ENCODE measurements at places on chromosomes 6 and 20. TPM values are rescaled to one million over a fixed set of nuclear protein-coding genes. Genes with fewer than 3 reads are reported as not detected.
A peak's percentile ranks its signal among the peaks of the same experiment; 100 is the strongest.

- DNase-seq: peak; percentile 49
Observed at GRCh38 chr6:1130709-1131108, 181.2 kb upstream of the FOXQ1 start.

- DNase-seq: no peak
Observed at GRCh38 chr6:167761794-167762258, 64.9 kb upstream of the AFDN start.

DNA sequence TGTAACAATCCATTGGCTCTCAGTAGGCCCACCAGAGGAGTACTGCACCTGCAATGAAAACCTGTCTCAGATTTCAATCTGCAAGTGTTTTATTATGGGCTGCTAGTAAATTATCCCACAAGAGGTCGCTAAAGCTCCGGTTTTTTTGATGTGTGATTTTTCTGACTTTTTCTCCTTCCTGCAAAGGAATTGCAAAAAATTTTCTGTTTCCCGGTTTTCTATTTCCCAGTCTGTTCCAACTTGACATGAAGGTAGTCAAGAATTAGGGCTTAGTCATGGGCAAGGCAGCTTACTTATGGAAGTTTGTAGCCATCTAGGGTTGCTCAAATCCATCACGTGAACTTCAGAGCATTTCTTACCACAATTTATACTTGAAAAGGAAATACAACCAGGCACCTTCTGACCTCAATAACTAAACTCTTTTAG, 38.5 kb upstream of the AHI1 start:
- DNase-seq: no peak

DNA sequence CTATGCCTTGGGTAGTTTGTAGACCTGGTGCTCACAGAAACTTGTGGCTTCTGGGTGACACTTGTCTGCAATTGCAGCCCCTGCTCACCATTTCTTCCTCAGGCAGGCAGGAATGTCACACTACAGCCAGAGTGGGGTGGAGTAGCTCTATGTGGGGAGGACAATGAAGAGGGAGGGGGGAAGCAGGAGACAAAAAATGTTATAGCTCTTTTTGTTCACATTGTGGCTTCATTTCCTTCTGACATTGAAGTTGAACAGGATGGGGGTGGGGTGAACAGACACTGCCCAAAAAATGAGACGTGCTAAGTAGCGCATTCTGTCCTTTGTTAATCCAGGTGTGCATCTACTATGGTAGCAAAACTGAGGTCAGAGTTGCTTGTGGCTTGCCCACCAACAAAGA, at the start of gene THEMIS:
THEMIS (minus strand) TSS at position 124 of the 400 bp plus-strand sequence. CDS start 126 bp downstream, outside the sequence.
- DNase-seq: no peak

GRCh38 chr20:12180107-12180661, 262.5 kb downstream of the BTBD3 start:
- no peak for DNase-seq

GRCh38 chr20:59752704-59753460, 148.5 kb downstream of the PHACTR3 start:
- no peak for DNase-seq

DNA sequence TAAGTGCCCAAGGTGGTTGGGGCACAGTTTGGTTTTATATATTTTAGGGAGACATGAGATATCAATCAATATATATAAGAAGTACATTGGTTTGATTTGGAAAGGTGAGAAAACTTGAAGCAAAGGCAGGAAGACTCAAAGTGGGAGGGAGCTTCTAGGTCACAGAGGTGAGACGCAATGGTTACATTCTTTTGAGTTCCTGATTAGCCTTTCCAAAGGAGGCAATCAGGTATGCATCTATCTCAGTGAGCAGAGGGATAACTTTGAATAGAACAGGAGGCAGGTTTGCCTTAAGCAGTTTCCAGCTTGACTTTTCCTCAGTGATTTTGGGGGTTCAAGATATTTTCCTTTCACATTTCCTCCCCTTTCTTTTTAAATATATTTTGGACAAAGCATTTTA, 58.0 kb upstream of the SLC35F1 start:
- DNase-seq: no peak

DNA sequence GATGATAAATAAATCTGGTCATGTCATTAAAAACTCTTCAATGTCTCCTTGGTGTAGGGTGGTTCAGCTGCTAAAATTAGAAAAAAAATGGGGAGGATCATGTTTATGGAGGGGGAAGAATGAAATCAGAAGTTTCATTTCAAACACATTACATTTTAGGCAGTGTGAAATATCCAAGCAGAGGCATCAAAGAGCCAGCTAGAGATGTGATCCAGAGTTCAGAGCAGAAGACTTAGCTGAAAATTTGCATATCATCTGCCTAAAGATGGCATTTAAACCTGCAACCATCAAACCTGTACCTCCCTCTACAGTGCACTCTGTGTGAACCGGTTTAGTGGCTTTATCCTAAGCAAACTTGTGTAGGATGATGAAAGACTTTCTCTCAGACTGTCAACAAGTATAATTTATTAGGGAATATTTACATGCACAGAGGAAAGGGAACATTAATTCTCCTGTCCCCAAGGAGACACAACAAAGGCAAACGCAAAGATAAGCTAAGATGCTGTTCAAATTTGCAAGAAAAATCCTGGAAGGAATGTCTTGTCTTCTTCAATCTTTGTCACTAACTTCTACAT, 84.8 kb upstream of the PLEKHG1 start:
- DNase-seq: no peak

DNA sequence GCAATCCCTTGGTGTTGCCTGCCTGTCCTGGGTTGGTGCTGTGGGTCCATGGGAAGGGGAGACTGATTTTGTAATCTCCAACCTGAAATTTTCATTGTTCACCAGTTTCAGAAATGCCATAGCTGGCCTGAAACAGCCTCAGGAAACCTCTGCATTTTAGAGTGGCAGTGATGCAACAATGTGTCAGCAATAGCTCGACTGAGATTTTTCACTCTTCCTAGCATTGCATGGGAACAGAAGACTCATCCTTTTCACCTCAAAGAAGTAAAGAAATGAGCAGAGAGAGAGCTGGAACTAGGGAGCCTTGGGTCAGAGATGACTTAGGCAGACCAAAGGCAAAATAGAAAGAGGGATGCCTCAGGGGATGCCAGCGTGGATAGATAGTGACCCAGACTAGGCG, 23.7 kb upstream of the TMEM14A start:
- no peak for DNase-seq

CALHM5 gene
- 1.8 TPM for total RNA-seq

ERVFRD-1 gene
- not detected for total RNA-seq

MLIP gene
- 332 TPM for total RNA-seq

ADGRG6 gene
- 2.0 TPM for total RNA-seq

SOX18 gene
- total RNA-seq: 44.0 TPM
